Body of pancreas (tissue), 4 donors: ENCODE measurements at places on chromosomes 3 and 15.

DNA sequence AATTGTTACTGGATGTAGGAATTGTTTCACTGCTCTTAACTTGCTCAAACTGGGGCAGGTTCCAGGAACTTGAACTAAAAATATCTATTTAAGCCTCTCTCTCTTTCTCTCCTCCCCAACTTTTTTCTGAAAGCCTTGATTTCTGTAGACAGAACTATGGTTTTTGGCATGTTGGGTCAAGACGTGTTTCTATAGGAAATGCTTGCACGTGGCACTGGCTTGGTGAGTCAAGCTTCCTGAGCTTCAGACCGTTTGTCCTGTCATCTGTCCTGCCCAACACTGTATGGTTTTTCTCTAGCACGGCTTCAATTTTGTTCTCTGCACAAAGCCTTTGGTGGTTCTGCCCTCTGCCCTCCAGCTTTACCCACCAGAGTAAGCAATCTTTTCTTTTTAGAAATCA lies 13.5 kb downstream of the EAF1 start:
- no peak for DNase-seq

DNA sequence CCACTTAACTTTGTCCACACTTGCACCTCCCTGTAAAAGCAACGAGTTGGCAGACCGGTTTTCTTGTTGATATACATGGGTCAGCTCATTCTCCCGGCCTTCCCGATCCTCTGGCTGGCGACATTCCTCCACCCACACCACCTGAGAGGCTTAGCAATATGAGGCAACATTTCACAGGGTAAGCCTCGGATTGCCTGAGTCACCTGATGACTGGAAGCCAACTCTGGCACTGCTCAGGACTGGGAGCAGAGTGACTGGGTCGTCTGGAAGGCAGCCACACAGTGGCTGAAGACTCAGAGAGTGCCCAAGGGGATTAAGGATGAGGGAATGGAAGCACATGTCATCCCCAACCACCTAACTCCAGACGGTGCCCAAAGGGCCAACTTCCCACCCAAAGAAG lies 9.8 kb downstream of the HOMER2 start:
- peak; percentile 97 for DNase-seq

GRCh38 chr15:84828086-84828908 lies 11.1 kb downstream of the ALPK3 start:
- DNase-seq = peak; percentile 52

GRCh38 chr3:122451371-122451770 lies 35.5 kb upstream of the WDR5B start:
- DNase-seq = no peak

DNA sequence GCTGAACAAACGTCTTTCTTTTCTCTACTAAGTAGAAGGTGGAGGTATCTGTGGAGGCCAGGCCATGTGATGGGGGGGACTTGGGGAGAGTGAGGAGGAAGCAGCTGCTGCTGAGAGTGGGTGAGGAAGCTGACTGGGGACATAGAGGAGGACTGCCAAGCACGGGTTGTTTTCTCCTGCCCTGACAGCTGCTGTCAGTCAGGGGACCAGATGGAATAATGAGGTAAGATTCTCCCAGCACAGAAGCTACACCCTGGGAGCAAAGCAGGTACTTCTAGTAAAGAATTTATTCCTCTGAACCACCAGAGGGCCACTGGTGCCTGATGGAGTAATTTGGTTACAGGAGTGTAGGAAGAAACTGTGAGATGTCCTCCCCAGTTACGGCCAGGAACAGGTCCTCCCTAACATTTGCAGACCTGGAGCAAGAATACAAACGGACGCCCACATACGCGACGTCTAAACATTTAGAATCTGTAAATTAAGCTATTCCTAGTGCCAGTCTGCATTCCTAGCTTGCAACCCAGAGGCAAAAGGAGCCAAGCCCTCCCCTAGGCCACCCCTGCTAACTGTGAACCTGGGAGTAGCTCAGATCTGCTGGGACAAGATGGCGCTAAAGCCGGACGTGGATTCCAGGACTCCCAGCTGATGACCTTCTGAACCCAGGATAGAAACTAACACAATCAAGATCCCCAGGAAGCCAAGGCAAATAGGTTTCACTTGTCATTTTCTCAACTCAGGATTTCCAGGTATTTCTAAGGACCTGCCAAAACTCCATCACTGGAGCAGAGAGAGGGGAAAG lies 14.8 kb downstream of the CRYGS start:
- no peak for DNase-seq

DNA sequence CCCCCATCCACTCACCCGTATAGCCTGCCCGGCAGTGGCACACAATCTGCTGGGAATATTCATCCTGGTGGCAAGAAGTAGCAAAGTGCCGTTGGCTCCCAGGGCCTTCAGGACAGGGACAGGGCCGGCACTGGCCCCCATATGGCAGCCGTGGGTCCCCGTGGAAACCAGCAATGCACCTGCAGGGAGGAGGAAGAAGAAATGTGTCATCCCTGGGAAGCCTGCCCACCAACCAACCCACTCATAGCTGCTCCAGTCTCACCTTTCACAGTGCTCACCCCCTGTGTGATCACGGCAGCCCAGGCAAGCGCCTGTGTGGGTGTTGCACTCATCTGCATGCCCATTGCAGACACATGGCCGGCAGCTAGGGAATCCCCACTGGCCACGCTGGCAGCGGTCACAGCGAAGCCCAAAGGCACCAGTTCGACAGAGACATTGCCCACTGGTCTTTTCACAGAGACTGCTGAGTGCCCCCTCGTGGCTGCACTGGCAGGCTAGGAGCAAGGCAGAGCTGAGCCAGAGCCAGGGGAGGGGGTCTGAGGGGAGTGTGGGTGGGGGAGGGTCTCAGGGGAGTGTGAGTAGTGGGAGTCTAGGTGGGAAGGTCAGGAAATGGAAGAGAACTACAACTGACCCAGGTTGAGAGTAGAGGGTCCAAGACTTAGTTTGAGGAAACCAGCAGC lies 4.5 kb upstream of the USP19 start:
- no peak for DNase-seq

DNA sequence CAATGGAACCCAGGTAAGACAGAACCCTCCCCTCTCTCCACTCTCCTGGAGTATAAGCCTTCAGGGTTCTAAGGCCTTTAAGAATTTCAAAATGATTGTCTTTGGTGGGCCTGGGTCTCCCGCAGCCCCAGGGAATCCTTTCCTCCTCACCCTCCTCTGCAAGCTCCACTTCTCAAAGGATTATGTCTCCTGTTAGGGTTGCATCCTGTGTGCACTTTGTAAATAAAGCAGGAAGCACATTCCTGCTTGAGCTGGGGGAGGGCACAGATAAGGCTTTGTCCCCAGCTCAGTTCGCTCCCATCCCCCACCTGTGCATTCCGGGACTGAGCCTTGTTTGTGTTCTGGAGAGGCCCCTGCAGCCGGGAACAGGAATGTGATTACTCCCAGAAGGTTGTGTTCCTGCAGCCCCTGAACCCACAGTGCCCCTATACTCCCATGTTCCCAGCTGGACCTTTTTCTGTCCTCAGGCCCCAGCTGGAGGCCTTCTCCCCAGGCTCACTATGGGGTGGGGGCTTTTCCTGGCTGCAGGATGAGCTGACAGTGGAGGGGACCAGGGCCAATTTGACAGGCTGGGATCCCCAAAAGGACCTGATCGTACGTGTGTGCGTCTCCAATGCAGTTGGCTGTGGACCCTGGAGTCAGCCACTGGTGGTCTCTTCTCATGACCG lies 9.5 kb downstream of the TYRO3 start:
- DNase-seq = peak; percentile 83
